Fibroblast of the conjunctiva (primary cell): ENCODE measurements at places on chromosomes 6 and 20.

DNA sequence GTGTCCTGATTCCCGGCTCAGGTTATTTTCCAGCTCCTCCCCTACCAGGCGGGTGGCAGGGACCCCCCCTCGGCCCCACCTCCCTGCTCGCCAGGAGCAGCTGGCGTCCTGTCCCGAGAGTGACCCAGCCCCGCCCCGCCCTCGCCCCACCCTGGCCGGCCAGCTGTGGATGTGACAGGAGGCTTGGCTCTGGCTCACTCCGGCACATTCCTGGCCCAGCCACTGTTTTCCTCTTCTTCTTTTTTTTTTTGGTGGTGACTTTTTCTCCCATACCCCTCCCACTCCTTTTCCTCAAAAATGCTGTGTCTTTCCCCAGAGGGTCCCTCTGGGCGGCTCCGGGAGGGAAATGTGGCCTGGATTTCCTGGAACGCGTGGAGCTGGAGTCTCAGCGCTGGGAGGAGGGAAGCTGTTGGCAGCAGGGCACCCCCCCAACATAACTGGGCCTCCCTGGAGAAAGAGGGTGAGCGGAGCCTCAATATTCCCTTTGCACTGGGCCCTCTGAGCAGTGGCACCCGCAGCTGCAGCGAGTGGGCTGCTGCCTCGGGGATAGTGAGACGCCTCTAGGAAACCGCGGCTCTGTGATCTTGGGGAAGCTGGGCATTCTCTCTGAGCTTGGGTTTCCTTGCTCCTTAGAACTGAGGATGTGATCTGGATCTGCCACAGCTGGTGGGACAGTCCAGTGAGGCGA lies 28.3 kb upstream of the CSNK2A1 start:
- DNase-seq, result no peak

DNA sequence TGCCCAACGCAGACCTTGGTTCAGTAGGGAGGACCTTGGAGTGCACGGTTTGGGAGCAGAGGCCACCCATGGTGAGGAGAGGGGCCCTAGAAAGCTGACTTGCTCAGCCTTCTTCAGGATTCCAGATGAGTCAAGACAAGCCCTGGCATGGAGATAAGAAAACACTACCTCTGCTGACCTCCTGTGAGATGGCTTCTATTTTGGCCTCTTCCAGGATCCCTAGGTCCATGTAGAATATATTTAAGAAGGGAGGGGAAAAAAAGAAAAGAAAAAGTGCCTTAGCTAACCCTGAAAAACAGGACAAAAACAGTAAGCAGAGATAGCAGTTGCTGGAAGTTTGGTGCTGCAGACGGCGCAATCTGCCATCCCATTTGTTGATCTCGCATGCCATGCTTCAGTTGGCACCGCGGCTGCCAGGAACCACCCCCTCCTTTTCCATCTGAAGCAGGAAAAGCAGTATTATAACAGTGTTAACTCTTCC lies 100.0 kb downstream of the ARMC2 start:
- DNase-seq, result no peak

DNA sequence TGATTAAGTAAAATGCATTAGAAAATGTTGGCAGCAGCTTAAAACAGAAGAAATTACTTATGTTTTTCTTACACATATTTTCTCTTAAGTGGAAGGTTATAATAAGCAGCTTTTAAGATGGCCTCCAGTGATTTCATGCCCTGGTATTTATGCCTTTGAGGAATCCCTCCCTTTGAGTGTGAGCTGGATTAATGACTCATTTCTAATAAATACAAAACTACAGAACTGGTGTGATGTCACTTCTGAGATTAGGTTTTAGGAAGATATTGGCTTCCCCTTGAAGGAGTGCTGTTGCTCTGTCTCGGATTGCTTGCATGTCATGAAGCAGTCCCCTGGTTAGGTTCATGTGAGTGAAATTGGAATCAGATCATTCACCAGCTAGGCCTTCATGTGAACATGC lies 143.2 kb upstream of the EPHA7 start:
- no peak for DNase-seq

- no peak for DNase-seq
These were observed 88.5 kb upstream of the SIM1 start for GRCh38 chr6:100553243-100553642.

DNA sequence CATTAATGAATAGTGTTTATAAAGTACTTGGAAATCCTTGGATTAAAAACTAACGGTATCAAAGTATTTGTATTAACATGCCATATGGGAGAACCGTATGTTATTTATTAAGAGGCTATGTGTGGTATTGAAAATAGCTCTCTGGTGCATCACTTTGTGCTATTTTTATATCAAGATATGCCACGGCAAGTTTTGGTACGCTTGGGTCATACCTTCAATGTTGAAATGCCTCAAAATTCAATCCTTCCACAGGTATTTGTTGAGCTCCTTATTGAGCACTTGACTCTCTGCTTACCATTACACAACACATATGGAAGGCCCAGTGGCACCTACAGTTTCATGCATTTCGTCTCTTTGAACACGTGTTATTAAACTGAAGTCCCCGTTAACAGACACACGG lies 647.9 kb downstream of the KIF16B start:
- no peak for DNase-seq

- DNase-seq, result no peak
These were observed 221.9 kb downstream of the TTLL2 start for GRCh38 chr6:167546611-167547327.

- DNase-seq, result peak; percentile 37
These were observed 184.2 kb downstream of the CDH4 start for GRCh38 chr20:61436283-61436666.

DNA sequence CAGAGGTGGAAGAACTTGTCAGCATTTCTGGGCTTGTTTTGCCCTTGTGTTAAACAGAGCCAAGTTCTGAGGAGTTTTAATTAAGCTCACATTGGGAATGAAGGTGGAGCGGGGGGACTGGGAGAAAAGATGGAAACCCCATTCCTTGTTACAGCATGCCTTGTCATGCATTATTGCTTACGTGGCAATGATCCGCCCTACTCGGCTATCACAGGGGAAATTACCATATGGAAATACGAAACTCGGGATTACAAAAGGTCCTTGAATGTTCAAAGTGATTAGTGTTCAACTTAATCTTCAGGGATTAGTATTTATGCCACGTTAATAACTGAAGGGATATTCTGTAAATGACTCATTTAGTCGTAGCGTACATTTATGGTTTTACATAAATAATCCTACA lies 86.4 kb downstream of the MAP3K7 start:
- DNase-seq, result no peak
